ENCODE measurements at places on chromosomes 5 and 9.

GRCh38 chr5:133744051-133744959, 132.0 kb upstream of the FSTL4 start:
- no peak for DNase-seq

- no peak for DNase-seq
Measured at GRCh38 chr9:89815061-89815902, 210.5 kb downstream of the GADD45G start.

DNA sequence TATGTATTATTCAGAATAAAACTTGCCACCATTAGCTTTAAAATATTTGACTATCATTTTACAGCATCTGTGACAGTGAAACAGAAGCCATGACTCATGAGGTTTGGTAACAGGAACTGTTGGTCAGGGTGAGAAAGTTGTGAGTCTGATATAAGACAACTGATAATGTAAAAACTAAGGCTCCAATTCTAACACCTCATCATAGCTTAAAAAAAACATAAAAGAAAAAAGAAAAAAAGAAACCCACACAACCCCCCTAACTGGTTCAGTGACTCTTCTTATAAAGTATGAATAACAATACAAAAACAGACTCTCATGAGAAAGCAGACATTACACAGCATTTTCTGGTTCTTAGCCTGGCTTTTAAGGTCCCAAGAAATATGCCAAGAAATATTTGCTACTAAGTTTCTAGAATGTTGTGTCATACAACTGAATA, 85.8 kb downstream of the MRPS27 start:
- DNase-seq, result no peak

GRCh38 chr5:33330426-33330825, 110.3 kb upstream of the TARS1 start:
- no peak for DNase-seq

- peak; percentile 63 for DNase-seq
Measured at GRCh38 chr5:33257807-33258429, 182.8 kb upstream of the TARS1 start.

- no peak for DNase-seq
Measured at GRCh38 chr9:114155995-114156656, 789 bp downstream of the COL27A1 start.

GRCh38 chr9:72527801-72528195, 6.4 kb downstream of the TMC1 start:
- DNase-seq, result no peak

GRCh38 chr5:4815002-4815401, 325.1 kb upstream of the ADAMTS16 start:
- DNase-seq, result no peak

DNA sequence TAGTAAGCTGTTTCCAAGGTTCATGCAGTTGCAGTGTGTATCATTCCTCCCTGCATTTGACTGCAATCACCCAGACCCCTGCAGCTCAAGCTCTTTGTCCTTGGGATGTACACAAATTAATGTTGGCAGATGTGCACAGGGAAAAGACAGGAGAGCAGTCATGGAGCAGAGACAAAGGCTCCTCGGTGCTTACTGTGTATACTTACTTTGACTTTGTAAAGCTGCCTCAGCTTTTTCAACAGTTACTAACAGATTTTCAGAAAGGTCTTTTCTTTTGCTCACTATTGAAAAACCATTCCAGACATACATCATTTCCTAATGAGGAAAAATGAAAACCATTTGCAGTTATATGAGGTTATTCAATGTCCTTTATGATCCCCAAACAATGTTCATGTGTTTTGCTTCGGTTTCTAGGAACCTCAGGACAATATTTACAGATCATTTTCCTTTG, 124.9 kb downstream of the TTC39B start:
- no peak for DNase-seq

DNA sequence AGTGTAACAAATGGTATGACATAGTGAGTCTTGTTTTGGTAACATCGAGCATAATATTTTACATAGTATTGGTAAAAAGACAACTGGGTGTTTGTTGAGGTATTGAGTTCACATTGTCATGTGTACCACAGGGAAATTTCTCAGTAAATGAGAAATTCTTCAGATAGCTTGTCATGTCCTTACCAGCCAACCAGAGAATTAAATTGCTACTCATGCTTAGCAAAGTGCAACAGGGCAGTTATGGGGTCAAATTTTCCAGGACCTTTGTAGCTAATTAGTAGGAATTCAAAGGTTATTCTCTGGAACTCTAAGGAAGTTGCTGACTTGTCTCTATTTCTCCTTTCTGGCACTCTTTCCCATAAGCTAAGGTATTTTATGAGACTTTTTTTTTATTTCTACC, 595.7 kb downstream of the EFNA5 start:
- DNase-seq, result no peak
